ENCODE measurements at places on chromosomes 6 and 20.

GRCh38 chr20:62350098-62350628, 16.9 kb downstream of the LAMA5 start:
- DNase-seq: no peak

DNA sequence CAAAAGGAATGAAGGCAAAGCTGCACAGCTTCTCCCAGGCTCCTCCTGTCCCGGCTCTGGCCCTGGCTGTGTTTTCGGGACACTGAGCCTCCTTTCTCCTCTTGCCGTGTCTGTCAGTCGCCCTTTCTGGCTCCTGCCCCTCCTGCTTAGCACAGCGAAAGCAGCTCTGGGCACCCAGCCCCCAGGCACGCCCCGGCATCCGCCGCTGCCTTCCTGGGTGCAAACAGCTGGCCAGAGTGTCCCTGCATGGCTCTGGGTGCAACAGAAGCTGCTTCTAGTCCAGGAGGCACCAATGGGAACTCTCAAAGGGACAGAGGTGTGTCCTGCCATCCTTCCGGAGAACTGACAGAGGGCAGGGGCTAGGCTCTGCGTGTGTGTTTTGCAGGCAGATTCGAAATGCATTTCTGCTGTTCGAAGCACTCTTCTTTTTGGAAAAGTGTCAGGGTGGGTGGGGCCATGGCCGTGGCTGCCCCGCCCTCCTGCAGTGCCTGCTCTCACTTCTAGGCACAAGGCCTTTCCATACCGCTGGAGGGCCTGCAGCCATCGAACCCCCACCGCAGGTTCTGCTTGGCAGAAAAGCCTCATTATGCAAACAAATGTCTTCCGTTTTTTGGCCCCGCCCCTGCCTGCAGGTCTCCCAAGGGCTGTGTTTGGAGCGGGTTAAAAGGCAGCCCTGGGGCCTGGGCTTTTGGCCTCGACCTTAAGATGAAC, 15.5 kb downstream of the COL9A3 start:
- DNase-seq: no peak

DNA sequence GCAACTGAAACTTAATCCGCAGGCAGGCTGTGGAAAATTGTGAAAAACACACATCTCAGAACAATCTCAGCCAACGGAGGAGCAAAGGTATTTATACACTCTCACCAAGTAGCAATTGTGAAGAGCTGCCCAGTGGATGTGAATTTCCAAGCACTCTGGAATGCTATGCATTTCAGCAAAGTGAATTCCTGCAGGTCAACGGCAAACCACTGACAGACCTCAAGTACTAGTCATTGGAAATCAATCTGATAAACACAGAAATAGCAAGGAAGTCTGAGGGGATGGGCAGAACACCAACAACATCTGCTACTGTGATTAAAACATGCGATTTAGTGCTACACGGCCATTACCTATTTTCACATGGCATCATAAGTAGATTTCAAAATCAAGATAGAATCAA, 429.1 kb downstream of the HTR1B start:
- no peak for DNase-seq

- no peak for DNase-seq
Observed at GRCh38 chr6:166958926-166959861, 2.8 kb upstream of the RNASET2 start.

- DNase-seq: no peak
Observed at GRCh38 chr20:44181611-44182010, 5.4 kb downstream of the JPH2 start.
